Activated T-helper 2 cell treated with anti-CD3 and anti-CD28 coated beads, Interferon-gamma antibody, Interleukin-2, Interleukin-4, amounts not matched to agents 10 μg/mL and 5 μg/mL and 100 μg/mL, durations not matched to agents 14 hours and 24 hours and 36 hours (primary cell): ENCODE measurements at places on chromosomes 12 and 14. TPM values are rescaled to one million over a fixed set of nuclear protein-coding genes. Genes with fewer than 3 reads are reported as not detected.

DNA sequence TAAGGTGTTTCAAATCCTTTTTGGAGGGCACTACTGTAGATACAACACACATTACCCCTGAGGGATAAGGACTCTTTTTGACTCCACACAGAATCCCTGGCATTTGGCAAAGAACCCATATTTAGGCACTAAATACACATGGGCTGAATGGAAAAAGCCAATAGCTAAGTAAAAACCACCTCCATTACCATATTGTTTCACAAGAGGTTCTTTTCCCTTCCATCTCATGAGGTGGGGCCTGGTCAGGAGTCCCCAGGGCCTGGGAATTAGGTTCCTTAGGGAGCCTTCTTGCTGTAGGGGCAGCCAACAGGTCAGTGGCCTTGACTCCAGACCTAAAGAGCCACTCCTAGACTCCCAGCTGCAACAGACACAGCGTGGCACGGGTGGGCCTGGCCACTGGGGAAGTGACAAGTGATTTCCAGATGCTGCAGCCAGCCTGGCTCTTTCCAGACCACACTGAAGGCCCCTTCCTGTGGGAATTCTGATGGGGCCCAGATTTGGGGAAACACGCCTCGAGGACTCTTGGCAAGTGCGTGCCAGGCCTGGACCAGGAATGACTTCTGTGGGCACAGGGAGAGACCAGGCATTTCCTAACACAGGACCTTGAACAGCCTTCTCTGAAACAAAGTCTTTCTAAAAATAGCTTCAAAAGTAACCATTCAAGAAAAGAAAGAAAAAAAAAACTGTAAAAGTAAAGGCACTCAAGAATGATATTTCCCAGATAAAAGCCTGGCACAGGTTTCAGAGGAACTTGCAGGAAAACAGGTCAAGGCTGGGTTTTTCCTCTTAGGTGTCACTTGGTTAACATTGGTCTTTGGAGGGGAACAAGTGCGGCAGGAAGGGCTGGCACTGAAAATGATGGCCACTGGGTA is 18.1 kb downstream of the SSH1 start:
- no peak for DNase-seq

GRCh38 chr14:79090641-79091180 is 920.5 kb downstream of the NRXN3 start:
- DNase-seq, result no peak

- DNase-seq, result peak; percentile 65
Observed at GRCh38 chr14:50875359-50876070, 3.7 kb downstream of the ABHD12B start.

- DNase-seq, result no peak
Observed at GRCh38 chr14:69755784-69756183, 11.2 kb upstream of the SRSF5 start.

DNA sequence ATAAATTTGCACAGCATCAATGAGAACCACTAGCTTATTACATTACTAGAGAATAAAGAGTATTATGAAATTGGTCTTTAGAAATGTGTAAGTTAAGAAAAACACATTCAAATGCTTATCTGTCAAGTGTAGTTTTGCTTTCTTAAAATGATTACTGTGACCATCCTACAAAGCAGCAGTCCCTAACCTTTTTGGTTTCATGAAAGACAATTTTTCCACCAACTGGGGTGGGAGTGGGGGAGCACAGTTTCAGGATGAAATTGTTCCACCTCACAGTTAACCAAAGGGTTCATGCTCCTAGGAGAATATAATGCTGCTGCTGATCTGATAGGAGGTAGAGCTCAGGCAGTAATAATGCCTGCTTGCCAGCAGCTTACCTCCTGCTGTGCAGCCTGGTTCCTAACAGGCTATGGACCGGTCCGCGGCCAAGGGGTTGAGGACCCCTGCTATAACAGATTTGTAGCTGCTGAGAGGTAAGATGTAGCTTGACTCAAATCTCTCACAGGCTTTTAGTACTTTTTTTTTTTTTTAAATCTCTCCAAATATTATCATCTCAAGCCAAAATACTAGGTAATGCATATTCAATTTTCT is 45.4 kb downstream of the PPP4R3A start:
- no peak for DNase-seq

- no peak for DNase-seq
Observed at GRCh38 chr14:23301969-23302289, 730 bp downstream of the PPP1R3E start.

SCNN1A gene
- not detected in 2 replicates for total RNA-seq

TM9SF1 gene
- total RNA-seq, result 27.8 and 30.8 TPM in 2 replicates
